ENCODE measurements at places on chromosomes 3 and 15. TPM values are rescaled to one million over a fixed set of nuclear protein-coding genes. Genes with fewer than 3 reads are reported as not detected.
A peak's percentile ranks its signal among the peaks of the same experiment; 100 is the strongest.

DNA sequence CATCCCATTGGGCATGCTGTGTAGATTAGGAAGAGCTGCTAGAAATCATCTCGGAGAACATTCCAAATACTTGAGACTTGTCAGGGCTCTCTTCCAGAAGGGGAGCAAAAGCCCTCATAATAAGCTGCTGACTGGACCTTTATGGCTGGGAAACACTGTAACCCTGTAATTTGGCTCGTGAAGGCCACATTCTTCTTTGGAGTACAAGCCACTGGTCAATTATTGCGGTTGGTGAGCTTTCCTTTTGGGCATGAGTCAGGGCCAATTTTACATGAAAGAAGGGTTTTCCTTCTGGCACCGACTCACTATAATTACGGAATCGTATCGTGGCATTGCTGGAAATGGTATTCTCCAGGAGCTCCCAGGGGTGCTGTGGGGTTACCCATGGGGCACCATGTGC, 434.5 kb upstream of the RGMA start:
- no peaks in the 10 kb centered on the region for H3K36me3 ChIP-seq
- H3K27me3 ChIP-seq: no peaks in the 10 kb centered on the region
- no peaks in the 10 kb centered on the region for H3K4me1 ChIP-seq
- no peak for DNase-seq
- no peak overlapping the region for H3K4me3 ChIP-seq

GRCh38 chr3:42608581-42608980, 8.1 kb downstream of the NKTR start:
- no peak overlapping the region for H3K27ac ChIP-seq
- no peaks in the 10 kb centered on the region for H3K27me3 ChIP-seq
- H3K4me1 ChIP-seq: peaks cover 76% of the 10 kb centered on the region
- H3K4me3 ChIP-seq: no peak overlapping the region
- peaks cover 19% of the 10 kb centered on the region for H3K36me3 ChIP-seq

- H3K4me3 ChIP-seq: no peak overlapping the region
- H3K4me1 ChIP-seq: peaks cover 18% of the 10 kb centered on the region
- DNase-seq: peak; percentile 77
Observed at GRCh38 chr3:183244219-183244618, 8.8 kb upstream of the B3GNT5 start.

GRCh38 chr15:101063891-101064794, 145.0 kb downstream of the LRRK1 start:
- no peak overlapping the region for H3K4me3 ChIP-seq
- H3K27ac ChIP-seq: no peak overlapping the region
- DNase-seq: peak; percentile 46
- no peaks in the 10 kb centered on the region for H3K27me3 ChIP-seq
- H3K4me1 ChIP-seq: peaks cover 12% of the 10 kb centered on the region

Gene ANKUB1
- 3.1 TPM for total RNA-seq

DNA sequence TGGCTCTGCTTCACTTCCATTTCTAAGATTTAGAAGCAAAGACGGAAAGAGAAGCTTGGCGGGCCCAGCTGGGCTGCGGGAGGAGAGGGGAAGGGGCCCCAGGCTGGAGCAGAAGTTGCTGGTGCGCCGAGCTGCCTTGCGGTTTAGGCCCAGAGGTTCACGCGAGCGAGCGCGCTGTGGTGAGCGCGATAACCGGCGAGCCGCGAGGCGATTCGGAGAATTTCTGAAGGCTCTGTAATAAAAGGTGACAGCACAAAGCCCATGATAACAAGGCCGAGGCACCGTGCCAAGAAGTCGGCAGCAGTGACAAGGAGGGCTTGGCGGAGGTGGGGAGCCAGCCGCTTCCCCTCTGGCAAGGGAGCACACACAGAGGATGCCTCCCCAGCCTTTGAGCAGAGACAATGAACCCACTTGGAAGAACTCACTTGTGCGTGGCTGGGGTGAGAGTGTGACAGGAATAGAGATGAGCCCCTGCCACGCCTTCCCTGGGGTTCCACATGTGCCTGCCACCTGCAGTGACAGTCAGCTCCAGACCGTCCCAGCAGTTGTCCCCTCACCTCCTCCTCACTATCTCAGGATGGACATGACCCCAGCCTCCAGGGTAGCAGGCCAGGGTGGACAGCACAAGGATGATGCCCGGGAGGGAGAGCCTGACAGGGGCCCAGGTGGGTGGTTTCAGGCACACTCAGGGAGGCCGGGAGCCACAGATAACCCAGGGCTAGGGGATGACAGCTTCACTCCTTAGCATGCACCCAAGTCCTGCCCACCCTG, 315.2 kb downstream of the UACA start:
- H3K36me3 ChIP-seq: no peaks in the 10 kb centered on the region
- H3K4me1 ChIP-seq: peaks cover 24% of the 10 kb centered on the region
- peak; percentile 59 for DNase-seq

DNA sequence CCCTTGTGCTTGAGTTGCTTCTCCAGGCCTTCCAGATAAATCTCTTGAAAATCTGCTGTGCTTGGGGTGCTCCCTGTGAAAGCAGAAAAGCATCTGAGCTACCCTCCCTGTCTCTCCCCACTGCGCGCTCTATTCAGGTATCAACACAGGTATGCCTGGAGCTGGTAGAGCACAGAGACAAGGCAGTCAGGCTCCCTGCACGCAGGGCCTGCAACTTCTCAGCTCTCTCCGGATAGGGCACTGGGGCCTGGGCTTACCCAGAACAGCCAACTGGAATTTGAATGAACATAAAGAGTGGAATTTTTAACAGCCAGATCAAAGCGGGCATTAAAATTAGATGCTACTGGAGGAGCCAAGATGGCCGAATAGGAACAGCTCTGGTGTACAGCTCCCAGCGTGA, 183.6 kb downstream of the XXYLT1 start:
- peaks cover 2% of the 10 kb centered on the region for H3K4me1 ChIP-seq
- no peaks in the 10 kb centered on the region for H3K36me3 ChIP-seq
- H3K27me3 ChIP-seq: no peaks in the 10 kb centered on the region
- peak; percentile 18 for DNase-seq
- H3K4me3 ChIP-seq: no peak overlapping the region

Gene TOP2B
- total RNA-seq: 92.1 TPM

- no peak overlapping the region for H3K27ac ChIP-seq
- DNase-seq: no peak
- H3K4me3 ChIP-seq: no peak overlapping the region
- H3K36me3 ChIP-seq: peaks cover 99% of the 10 kb centered on the region
Observed at GRCh38 chr3:196932600-196932999, 9.7 kb downstream of the NCBP2 start.

DNA sequence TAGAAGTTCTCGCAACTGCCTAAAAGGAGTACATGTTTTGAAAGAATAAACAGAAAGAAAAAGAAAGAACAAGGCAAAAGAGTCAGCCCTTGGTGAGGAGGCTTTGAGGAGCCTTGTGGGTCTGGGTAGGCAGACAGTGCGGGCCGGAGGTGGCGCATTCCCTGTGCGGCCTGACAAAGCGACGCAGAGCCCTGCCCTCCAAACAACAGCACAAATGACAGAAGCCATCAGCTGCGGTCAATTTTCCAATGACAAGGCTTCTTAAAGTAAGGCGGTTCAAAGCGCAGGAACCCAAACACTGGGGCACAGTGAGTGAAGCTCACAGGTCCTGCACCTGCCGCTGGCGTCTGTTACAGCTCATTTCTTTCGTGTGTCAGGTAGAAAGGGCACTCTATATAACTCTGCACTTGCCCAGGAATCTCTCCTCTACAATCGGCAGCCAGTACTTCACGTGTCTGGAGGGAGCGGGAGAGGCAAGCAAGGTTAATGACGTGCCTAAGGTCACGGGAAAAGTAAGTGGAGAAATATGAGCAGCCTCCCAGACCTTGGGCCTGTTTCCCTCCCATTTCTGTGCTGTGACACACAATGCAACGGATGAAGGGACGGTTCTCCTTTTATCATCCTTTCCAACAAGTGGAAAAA, 178.1 kb downstream of the OPA1 start:
- no peak for DNase-seq
- no peaks in the 10 kb centered on the region for H3K36me3 ChIP-seq
- H3K4me3 ChIP-seq: no peak overlapping the region
- no peak overlapping the region for H3K27ac ChIP-seq

DNA sequence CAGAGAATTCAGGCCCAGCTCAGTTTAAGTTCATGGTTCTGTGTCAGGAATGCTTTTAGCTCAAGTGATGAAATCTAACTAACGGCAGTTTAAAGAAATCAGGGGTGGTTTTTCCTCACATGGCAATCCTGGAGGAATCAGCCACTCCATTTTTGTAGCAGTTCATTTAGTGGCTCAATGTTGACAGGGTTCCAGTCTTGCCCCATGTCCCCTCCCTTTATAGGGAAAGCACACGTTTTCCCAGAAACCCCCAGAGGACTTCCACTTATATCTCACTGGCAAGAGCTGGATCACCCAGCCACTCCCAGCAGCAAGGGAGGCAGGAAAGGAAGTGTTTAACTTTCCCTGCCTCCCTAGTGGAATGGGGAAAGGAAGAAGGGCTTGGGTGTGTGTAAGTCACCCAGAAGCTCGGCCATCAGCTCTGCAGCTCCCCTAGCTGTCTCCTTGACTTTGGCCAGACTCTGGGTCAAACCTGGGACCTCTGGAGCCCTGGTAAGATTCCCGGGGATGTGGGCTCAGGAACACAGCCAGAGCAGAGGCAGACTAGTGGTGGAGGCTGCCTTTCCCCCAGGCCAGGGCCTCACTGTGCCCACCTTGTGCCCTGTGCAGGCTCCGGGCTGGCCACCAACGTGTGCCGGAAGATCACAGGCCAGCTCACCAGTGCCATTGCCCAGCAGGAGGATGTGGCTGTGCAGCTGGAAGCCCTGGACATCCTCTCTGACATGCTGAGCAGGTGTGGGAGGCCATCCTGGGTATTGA, 11.3 kb downstream of the CAND2 start:
- H3K27ac ChIP-seq: peak overlapping the region; percentile 7
- H3K36me3 ChIP-seq: peaks cover 9% of the 10 kb centered on the region
- H3K27me3 ChIP-seq: no peaks in the 10 kb centered on the region
- H3K4me3 ChIP-seq: no peak overlapping the region

Gene LYSMD4
- total RNA-seq: 10.6 TPM

Gene CEMIP
- 7.3 TPM for total RNA-seq

DNA sequence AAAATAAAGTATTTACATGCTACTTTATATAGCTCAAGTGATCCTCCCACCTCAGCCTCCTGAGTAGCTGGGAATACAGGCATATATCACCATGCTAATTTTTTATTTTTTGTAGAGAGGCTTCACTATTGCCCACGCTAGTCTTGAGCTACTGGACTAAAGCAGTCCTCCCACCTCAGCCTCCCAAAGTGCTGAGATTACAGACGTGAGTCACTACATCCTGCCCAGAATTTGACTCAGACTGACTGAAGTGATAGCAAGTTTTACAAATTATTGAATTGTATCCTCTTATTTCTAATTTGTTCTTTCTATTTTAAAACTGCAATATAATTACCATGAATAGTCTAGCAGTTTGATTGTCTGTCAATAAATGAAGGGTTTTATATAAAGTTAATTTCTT, 210.3 kb upstream of the CGNL1 start:
- H3K4me1 ChIP-seq: no peaks in the 10 kb centered on the region
- H3K36me3 ChIP-seq: peaks cover 14% of the 10 kb centered on the region
- DNase-seq: no peak

Gene RBP2
- total RNA-seq: 3.1 TPM

GRCh38 chr15:62920682-62921502, 121.7 kb upstream of the TPM1 start:
- H3K36me3 ChIP-seq: no peaks in the 10 kb centered on the region
- peak overlapping the region; percentile 62 for H3K27ac ChIP-seq
- DNase-seq: no peak
- H3K27me3 ChIP-seq: no peaks in the 10 kb centered on the region

Gene CHRD
- 4.1 TPM for total RNA-seq

- no peaks in the 10 kb centered on the region for H3K36me3 ChIP-seq
- no peaks in the 10 kb centered on the region for H3K4me1 ChIP-seq
- DNase-seq: no peak
- no peak overlapping the region for H3K27ac ChIP-seq
- no peaks in the 10 kb centered on the region for H3K27me3 ChIP-seq
Observed at GRCh38 chr3:125107363-125107762, 51.6 kb upstream of the HEG1 start.

DNA sequence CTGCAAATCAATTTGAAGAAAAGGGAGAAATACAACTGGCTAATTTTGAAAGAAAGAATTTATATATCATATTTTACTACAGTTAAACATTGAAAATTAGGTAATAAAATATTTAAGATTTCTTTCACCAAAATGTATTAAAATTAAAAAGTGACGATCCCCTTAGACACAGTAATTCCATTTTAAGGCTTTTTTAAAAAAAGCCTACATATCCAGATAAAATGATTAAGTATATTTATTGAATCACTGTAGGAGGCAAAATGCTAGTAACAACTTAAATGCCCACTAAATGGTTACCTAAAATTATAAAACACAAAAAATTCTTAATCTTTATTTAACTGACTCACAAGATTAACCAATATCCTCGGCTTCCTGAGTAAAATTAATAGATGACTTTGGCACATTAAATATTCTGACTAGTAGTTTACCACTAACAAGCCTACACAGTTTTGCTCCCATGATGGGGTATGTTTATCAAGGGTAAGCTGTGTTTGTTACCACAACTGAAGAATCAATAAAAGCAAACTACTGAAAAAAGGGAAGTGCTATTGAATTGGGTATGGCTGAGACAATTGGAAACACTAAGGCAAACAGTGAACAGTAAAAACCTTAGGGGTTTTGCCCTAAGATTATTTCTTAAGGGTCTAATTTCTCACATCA, 28.4 kb downstream of the ANKRD28 start:
- H3K4me1 ChIP-seq: peaks cover 12% of the 10 kb centered on the region
- no peak overlapping the region for H3K4me3 ChIP-seq
- H3K27ac ChIP-seq: no peak overlapping the region
- H3K27me3 ChIP-seq: no peaks in the 10 kb centered on the region
- DNase-seq: no peak
- H3K36me3 ChIP-seq: no peaks in the 10 kb centered on the region

DNA sequence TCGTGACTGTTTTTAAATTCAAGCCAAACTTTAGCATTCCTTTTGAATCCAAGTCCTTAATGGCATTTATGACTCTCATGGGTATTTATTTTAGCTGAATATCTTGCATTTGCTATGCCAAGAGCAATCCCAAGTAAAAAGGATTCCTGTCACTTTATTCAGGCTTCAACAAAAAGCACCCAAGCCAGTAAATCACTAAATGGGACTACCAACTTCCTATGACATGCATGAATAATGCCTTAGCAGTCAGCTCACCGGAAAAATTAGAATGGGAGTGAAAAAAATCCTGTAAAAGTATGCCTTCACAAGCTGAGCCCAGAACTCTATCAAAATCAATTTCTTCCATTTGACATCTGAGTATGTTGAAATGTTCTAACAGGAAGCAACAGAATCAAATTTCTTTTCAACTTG, 1297.9 kb downstream of the ROBO2 start:
- no peak for DNase-seq
- no peaks in the 10 kb centered on the region for H3K27me3 ChIP-seq
- H3K27ac ChIP-seq: no peak overlapping the region
- H3K4me1 ChIP-seq: no peaks in the 10 kb centered on the region

DNA sequence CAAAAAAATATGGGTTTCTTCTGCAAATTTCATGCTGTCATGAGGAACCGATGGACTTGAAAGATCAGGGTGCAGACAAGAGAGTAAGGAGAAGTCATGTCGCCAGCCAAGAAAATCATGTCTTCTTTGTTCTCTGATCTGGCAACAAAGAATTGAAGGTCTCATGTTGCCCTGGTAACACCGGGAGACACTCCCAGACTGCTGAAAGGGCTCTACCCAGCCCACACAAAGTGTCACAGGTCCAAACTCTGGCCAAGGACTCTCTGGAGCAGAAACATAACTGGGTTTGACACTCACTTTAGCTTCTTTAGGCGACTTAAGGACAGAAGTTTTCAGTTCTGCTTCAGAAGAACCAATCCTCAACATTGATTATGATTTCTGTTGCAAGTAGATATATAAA, 42.9 kb downstream of the SIDT1 start:
- H3K36me3 ChIP-seq: no peaks in the 10 kb centered on the region
- H3K4me3 ChIP-seq: no peak overlapping the region
- no peaks in the 10 kb centered on the region for H3K4me1 ChIP-seq
- H3K27me3 ChIP-seq: no peaks in the 10 kb centered on the region
- H3K27ac ChIP-seq: no peak overlapping the region
